ENCODE measurements at places on chromosomes 6 and 20.

GRCh38 chr6:129235167-129236000 is 352.4 kb downstream of the LAMA2 start:
- DNase-seq: no peak

DNA sequence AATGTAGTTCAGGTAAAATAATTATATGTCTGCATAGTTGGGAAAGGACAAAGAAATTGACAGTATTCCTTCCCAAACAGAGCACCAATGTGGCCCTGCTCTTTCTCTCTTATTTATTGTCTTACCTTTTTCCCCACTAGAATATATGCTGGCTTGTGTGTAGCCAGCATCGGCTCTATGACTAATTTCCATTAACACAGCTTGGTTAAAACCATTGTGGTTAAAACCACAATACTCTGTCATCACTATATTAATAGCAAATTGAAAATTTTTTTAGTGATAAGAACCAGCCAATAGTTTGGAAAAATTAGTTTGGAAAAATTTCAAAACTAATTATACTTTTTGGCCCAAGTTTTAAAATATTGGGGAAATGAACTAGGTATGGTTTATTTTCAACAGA is 535.1 kb downstream of the UTRN start:
- no peak for DNase-seq

DNA sequence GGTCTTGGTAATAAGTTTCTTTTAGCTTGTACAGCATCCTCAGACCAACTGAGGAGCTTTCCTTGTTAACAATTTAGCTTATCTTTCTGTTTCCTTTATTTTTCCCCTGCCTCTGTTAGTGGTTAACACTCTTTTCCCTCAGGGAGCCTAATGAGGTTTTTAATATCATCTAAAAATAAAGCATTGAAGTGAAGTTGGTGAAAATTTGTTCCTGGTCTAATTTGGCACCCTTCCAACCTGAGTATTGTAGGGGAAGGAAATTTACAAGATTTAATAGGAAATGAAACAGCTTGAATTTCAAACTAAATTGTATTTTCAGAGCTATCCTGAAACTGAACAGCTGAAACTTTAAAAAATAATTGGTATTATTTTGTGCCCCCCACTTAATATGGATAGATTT is 28.1 kb upstream of the VAPB start:
- DNase-seq: no peak

- no peak for DNase-seq
These were observed 34.3 kb downstream of the PRSS35 start for GRCh38 chr6:83546636-83547035.

DNA sequence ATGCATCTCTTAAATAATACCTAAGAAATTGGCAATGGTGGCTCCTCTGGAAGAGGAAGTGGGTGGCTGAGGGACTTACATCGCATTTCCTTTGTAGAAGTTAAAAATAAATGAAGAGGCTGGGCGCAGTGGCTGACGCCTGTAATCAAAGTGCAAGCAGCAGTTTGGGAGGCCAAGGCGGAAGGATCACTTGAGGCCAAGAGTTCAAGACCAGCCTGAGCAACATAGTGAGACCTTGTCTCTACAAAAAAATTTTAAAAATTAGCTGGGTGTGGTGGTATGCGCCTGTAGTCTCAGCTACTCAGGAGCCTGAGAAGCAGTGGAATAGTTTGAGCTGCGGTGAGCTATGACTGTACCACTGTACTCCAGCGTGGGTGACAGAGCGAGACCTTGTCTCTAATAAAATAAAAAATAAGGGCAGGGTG is 12.2 kb upstream of the NCOA3 start:
- DNase-seq: no peak

DNA sequence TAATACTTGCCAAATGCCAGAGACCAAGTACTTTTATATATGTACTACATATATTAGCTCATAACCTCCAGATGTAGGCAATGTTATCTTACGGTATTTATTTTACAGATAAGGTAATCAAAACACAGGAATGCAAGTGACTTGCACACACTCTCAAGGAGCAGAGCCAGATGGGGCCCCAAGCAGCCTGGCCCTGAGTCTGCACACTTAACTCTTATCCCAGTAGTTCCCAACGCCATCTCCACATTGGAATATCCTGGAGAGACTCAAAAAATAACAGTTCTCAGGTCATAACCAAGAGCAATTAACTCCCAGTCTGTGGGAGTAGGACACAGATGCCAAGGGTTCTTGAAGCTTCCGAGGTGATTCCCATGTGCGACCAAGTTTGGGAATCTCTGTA is 398.7 kb downstream of the PHF3 start:
- DNase-seq: no peak

DNA sequence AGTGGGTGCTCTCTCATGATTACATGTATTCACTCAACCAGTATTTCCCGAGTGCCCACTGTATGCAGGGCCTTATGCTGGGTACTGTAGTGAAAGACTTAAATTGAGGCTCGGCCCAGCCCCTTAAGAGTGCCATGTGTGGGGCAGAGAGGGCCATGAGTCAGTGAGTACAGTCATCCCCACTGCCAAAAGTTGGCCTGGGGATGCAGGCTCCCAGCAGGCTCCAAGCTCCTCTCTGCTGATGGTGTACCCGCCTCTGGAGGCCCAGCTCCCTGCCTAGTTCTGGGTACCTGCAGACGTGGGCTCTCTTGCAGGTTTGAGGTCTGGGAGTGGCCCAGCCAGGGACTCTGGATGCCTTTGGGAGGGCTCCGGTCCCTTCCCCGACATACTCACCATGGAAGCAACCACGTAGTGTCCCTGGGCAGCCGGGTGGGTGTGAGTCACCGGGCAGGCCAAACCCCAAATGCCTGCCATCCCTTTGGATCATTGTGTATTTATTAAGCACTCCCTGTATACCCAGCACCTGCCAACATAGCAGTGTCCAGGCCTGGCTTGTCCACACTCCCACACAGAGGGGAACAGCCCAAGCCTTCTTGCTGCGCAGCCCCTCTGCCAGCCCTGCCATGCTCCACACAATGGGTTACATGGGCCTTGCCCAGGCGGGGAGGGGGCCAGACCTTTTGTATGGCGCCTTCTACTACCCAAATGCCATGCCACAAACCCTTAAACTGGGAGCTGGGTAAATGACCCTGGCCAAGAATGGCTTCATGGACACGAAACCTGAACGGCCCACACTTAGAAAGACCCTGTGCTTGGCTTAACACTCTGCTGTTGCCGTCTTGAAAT is 153.6 kb downstream of the VEGFA start:
- DNase-seq: no peak

- no peak for DNase-seq
These were observed 74.8 kb upstream of the MLN start for GRCh38 chr6:33878562-33878961.

DNA sequence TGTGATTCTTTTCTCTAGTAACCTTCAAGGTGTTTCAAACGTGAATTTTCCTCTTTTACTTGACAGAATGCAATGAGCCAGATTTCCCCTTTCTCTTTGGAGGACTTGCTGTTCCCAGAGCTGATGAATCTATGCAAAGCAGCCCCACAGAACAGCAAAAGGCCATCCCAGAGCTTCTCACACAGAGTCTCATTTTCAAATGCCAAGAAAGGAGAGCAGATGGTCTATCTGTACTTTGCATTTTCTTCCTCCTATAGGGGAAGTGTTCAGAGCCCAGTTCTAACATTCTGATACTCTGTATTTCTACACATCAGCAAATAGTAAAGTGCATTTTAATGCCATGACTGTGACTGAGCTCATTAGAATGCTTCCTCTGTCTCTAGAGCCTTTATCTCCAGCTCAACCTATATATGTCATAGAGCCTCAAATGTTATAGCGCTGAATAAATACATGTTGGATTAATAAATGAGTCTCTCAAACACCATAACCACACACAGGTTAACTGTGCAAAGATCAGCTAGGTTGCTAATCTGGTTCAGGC is 81.8 kb upstream of the EYA4 start:
- DNase-seq: no peak
